ENCODE measurements at places on chromosomes 12 and 14.

DNA sequence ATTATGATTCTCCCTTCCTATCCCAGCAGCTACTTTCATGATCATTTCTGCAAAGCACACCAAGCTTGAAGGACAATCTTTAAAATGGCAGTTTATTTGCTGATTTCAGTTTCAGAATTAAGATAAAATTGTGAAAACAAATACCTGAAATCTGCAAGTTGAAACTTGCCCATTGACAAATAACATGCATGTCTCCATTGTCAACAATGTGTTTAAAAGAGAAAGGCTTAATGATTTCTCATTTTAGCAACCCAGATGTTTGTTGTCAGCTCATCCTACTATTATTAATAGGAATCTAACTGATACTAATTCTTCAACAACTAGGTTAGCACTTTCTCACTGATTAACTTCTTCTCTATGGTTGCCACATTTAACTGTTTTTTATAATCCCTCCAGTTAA lies 474.6 kb downstream of the PRKD1 start:
- no peak for DNase-seq

DNA sequence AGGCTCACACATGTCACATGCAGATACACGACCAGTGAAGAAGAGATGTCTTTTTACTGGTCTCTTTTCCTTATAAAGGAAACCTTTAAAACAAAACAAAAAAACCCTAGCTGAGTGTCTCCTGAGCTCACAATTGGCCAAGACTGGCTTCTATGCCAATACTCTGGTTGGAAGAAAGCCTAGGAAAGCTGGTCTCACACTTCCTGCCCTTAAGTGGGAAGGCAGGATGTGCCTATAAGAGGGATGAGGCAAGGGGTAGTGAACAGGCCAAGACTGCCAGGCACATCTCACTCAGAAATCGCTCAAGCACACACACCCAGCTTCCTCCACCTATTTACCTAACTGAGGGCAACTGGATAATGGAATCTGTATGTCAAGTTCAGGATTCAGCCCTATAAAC lies 50.0 kb downstream of the SOCS2 start:
- no peak for DNase-seq

GRCh38 chr12:96132819-96133218 lies 61.4 kb upstream of the ELK3 start:
- no peak for DNase-seq

DNA sequence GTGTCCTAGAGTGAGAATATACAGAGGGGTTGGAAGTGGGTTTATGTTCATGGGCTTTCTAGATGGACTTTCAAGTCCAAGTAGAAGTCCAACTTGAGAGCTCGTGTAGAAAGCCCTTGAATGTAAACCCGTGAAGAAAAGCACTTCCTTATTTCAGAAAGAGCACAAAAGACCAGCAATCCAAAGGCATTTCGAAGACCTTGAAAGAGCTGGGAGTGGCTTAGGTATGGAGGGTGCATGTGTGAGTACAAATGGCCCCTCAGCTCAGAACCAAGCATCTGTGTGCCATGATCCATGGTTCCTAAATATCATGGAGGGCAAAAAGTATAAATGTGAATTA lies 160.7 kb downstream of the ETV6 start:
- no peak for DNase-seq

GRCh38 chr14:34620115-34620514 lies 9.8 kb downstream of the SNX6 start:
- DNase-seq = no peak

- no peak for DNase-seq
These were observed 2.6 kb upstream of the PRKD1 start for GRCh38 chr14:29930283-29930682.

- DNase-seq = peak; percentile 21
These were observed 752 bp downstream of the DACT1 start for GRCh38 chr14:58638231-58639197.

GRCh38 chr12:92502417-92503028 lies 200.3 kb upstream of the PLEKHG7 start:
- DNase-seq = no peak

DNA sequence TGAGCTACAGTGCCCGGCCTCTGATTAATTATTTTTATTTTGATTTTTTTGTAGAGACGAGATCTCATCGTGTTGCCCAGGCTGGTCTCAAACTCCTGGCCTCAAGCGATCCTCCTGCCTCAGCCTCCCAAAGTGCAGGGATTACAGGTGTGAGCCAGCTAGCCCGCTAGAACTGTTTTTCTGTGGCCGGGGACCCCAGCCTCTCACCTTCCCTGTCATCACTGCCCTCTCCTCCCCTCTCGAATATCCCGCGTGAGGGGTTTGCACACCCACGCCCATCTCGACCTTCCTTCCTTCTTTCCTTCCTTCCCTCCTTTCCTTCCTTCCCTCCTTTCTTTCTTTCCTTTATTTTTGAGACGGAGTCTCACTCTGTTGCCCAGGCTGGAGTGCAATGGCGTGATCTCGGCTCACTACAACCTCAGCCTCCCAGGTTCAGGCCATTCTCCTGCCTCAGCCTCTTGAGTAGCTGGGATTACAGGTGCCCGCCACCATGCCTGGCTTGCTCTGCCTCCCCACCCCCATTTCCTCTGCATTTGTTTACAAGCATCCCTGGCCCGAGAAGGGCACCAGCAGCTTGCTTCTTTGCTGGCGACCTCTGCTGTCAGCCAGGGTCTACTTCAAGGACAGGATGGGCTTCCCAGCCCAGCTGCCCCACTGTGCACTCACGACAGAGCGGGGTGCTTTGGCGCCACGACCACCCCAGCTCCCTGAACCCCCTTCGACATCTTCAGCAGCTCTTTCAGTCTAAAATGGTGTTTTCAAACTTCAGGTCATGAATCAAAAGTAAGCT lies 4.3 kb upstream of the TRAF3 start:
- no peak for DNase-seq

- DNase-seq = no peak
These were observed 8.6 kb downstream of the SDS start for GRCh38 chr12:113395119-113395518.

GRCh38 chr12:24379433-24379832 lies 430.0 kb upstream of the SOX5 start:
- DNase-seq = no peak

- no peak for DNase-seq
These were observed 517.4 kb downstream of the DIO2 start for GRCh38 chr14:79693935-79694334.

GRCh38 chr14:38116895-38117294 lies 90.8 kb upstream of the SSTR1 start:
- no peak for DNase-seq

DNA sequence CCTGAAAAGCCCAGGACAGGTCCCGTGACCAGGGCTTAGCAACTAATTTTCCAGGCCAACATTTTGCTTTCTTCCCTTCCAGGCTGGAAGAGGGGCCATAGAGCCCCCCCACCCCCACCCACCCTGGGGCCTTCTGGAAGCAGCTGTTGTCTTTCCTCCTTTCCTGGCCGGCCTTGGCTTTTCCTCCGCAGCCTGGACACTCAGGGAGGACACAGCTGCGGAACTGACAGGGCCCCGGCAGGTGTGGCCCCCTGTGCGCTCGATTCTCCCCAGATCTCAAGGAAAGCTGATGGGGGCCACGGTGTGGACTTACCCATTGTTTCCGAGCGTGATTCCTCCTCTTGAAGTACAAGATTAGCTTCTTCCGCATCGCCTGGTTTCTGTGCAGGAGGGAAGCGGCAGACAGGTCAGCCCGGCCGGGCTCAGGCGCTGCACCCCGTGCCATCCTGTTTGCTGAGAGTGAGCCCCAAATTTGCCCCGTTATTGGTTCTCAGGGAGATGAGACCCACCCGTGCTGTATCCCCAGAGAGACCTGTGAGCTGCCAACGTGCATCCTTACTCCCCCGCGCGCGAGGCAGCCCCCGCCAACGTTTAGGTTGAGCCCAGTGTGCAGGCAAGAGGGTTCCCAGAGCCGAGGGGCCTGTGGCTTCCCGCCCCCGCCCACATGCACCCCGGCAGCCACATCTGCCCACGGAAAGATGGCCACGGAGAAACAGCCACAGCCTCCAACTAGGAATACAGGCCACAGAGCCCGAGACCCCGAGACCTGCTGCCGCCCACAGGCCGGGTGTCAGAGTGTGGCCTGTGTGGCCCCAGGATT lies 129.6 kb downstream of the NCOR2 start:
- DNase-seq = no peak

DNA sequence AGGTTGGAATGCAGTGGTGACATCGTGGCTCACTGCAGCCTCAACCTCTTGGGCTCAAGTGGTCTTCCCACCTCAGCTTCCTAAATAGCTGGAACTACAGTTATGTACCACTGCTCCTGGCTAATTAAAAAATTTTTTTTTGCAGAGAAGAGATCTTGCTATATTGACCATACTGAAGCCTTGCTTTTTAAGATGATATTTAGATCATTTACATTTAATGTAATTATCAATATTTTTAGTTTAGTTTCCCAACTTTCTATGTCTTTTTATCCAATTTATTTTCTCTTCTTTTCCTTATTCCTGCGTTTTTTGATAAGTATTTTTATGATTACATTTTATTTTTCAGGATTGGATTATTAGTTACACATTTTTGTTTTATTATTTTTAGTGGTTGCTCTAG lies 340.1 kb downstream of the APAF1 start:
- no peak for DNase-seq
